ENCODE measurements at places on chromosomes 2 and 18.

DNA sequence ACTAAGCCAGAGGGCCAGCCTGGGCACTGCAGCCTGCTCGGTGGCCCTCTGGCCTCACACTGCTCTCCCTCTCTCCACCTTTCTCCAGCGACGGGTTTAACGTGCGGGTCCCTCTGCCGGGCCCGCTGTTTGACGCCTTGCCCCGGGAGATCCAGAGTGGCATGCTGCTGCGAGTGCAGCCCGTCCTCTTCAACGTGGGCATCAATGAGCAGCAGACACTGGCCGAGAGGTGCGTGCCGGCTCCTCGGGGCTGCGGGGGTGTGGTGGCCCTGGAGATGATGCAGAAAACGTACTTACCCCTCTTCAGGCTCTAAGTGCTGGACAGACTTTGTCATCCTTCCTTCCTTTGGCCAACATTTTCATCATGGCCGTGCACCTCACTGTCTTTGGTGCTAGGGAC is 42.4 kb downstream of the COA5 start:
- DNase-seq, result no peak

GRCh38 chr2:15669375-15669910 is 77.8 kb downstream of the DDX1 start:
- no peak for DNase-seq

DNA sequence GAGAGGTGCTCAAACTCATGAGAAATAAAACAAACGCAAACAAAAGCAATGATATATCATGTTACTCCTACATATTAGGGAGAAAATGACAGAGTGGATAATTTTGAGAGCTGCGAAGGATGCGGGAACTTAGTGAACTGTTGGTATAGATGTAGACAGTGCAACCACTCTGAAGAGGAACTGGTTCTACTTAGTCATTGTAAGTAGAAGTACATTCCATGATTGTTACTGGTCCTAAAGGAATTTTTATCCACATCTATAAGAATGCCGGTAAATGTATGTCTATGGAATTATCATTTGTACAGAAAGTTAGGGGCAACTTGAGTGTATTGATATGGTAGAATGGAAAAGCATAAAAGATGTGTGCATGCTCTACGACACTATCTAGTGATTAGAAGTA is 1238.4 kb downstream of the LRP1B start:
- no peak for DNase-seq

GRCh38 chr18:669077-669476 is 11.6 kb downstream of the TYMS start:
- no peak for DNase-seq

DNA sequence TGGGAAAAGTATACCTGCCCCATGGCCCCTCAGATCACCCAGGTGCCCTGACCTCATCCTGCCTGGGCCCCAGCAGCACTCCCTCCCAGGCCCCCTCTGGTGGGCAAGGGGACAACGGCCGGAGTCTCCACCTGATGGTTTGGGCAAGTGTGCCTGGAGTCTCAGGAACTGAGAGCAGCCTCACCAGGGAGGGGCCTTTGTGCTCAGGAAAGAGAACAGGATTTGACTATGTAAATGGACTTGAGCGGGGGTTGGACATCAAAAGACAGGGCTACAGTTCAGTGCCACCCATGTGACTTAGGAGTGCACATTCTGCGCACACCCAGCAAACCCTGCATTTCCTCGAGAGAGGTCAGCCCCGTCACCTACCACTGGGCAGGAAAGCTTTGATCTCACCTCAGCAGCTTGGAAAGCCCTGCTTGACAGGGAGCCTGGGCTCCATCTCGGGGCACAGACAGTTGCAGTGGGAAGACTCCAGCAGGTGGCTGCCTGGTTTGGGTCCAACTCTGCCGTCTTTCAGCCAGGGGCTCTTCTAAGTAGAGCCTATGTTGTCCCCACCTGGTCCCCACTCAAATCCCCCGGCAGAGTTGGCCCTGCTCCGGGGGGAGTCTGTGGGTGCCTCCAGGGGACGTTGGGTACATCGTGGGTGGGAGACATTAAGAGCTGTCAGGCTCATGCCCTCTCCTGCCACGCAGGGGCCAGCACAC is 3.3 kb downstream of the INPP5D start:
- DNase-seq, result no peak

DNA sequence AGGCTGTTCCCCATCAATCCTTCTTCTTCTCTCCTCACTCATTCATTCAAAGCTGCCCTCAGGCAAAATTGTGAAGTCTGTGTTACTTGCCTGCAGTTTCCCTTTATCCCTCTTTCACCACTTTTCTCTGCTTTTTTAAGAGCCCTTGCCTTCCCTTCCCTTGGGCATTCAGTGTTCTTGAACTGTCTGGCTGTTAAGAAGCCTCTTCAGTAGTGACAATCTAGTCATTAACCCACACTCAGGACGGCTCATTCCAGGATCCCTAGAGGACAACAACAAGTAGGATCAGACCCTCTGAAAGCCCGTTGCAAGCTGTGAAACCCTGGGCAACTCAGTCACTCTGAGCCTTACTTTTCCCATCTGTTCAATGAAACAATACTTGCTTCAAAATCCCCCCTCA is 615.7 kb downstream of the EPHA4 start:
- DNase-seq, result no peak

DNA sequence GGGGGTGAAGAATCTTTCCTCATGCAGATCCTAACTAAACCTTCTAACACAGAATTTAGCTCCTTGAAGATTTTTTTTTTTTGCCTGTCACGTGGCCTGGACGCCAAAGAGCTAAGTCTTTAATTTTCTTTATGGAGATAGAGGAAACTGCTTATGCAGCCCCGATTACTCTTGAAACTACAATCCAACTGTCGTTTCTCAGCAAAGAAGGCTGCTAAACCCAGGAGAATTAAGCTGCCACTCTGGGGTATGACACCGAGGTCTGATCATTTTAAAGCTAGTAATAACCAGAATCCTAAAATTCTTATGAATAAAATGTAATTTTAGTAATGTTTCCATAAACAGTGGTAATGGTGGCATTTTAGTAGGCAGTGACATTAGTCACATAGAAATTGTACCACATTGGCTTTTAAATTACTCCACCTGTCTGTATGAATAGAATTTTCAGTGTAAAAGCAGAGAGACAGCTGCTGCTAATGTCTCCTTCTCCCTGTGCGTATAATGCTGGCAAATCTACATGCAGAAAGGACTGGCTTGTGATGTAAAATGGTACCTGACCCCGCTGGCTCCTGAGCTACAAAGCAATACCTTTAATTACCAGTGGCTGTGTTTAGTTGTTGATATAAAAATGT is 86.5 kb downstream of the MEIS1 start:
- DNase-seq, result no peak

GRCh38 chr2:119494163-119494790 is 30.0 kb downstream of the SCTR start:
- no peak for DNase-seq

GRCh38 chr2:19577723-19578122 is 219.3 kb upstream of the OSR1 start:
- no peak for DNase-seq

Data from stimulated activated CD8-positive, alpha-beta memory T cell treated with anti-CD3 and anti-CD28 coated beads, Interleukin-4, amount 100 ng/mL, for 1 hour (primary cell).